ENCODE measurements at places on chromosomes 1 and 21.

GRCh38 chr21:35280231-35280630 lies 231.1 kb upstream of the RUNX1 start:
- no peak for DNase-seq

DNA sequence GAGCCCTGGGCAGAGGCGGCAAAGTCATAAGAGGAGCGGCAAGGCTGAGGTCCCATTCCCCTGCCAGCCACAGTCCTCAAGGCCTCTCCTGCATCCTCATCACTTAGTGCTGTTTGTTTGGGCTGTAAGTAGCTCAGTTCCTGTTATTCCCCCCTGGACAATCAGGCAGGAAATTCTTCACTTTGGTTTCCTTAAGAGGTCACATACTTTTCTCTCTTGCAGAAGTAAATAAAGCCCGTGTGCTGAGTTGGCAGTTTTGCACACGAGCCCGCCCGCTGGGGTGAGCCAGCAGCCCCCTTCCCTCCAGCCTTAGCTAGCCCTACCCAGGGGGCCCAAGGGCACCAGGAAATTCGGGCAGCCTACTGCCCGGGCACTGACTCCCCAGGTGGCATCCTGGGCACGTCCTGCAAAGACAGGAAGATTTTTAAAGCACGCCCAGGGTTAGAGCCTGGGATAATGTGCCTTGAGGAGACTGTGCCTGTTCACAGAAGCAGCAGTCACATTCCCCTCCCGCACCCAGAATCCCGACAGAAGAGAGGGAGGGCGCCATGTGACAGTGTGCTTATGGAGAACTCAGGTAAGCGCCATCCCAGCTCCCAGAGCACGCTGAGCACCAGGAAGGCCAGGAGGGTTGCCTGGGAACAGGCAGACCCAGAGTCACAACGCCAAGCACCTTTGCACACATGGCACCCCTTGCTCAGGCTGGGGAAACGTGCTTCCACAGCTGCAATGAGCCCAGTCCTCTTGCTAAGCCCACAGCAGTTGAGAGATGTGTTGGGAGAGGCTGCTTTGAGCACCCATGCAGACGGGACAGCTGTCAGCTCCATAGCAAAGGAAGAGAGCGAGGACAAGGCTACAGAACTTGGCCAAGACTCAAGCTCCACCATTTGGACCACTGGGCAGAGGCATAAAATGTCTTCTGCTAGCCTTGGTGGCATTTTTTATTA lies 144.5 kb upstream of the TMEM51 start:
- DNase-seq: no peak

DNA sequence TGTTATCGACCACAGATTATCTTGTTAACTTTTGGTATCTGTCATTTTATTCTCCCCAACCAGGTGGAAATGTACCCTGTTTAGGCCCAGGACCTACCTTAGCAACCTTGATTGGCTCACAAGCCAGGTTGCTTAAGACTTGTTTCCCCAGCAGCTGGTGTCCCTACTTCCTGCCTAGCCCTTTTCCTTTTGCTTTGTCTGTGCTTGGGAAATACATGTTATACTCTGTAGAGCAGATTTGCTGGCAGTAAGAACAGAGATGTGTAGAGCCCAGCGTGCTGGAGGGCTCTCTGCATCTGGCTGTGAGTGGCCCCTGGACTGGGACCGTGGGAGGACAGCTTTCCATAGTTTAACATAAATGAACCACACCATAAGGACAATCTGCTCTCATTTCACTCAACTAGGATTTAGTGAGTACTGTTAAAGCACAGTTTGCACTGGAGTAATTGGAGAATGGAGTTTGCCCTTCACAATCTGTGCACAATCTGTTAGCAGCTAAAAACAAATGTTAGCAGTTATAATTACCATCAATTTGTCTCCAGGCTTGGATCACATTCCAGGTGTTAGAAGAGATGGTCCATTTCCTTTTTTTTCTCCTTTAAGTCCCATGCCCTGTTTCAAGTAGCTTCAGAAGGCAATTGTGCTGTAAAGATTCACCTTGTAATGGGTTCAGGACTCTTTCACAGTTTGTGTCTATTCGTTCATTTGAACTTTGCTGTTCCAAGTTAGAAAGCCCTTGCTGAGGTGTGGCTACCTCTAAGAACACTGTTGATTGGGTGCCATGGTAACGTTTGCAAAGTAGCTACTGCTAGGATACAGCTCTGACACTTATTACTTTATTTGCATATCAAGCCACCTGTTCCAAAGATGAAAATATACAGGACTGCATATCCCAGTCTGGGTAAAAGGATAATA lies at the start of gene APOBEC4:
Gene APOBEC4, minus strand, starts transcription at position 770 of the 915 bp plus-strand sequence. CDS start 4,535 bp downstream, outside the sequence.
- no peak for DNase-seq

- DNase-seq: peak; percentile 49
These were observed 21.3 kb downstream of the LSS start for GRCh38 chr21:46207006-46207919.

- DNase-seq: no peak
These were observed 6.0 kb upstream of the SCYL3 start for GRCh38 chr1:169899519-169900217.

DNA sequence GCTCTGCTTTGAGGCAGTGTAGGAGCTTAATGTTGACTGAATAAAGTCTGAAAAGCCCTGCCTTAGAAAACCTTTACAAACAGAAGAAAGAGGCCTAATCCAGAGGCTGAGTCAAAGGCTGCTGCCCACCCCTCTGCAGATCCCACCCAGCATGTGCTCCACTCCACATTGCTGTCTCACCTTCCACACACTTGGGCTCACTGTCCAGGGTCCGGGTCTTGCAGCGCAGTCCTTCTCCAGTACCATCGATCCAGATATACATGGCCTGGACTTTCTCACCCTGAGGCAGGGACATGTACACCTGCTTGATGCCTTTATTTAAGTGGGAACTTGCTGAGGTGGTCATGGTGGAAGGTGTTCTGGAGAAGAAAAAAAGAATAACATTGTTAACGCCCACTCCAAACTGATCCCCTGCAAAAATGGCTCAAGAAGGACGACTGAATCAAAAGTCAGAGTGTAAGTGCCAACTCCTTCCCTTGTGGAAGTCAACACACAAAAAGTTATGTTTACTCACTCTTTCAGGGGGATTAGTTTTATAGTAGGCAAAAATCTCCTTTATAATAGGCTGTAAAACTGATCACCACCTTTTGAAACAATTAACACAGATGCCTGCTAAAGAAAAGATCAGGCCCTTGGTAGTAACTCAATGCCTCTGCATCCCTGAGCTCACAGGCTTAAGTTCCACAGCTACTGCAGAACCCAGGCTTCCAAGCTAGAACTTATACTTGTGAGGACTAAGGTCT lies 3.0 kb downstream of the GLUL start:
- no peak for DNase-seq

GRCh38 chr1:37051346-37051745 lies 17.0 kb upstream of the GRIK3 start:
- no peak for DNase-seq

GRCh38 chr21:45252448-45252925 lies 35.2 kb downstream of the POFUT2 start:
- DNase-seq: no peak

DNA sequence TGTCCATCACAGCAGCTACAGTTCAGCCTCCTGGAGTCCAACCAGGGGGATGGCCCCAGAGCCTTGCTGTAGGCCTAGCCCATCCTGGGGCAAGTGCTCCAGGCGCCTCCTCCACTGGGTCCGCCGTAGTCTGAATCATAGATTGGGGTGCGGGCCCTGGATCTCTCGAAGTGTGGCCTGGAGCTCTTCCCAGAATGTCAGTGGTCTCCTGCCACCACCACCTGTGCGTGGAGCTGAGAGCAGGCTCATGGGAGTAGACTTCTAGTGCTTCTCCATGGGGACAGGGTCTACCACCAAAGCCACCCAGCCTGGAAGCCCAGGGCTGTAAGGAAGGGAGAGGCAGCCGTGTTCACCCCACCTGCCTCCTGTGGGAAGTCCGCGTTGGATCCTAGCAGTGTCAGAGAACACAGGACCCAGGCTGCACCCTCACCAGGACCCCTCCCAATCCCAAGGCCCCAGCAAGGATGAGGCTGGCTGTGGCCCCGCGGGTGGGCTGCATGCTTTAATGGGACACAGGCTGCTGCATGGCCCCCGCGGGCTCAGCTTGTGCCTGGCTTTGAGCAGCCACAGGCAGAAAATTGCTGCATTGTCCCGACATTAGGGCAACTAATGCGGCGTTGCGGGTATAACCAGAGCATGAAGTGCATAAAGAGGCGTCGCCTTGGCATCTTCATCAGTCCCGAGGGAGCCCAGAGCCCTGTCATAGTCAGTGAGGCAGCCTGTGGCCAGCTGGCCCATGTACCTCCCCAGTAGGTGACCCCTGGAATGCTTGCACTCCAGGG lies 735 bp upstream of the HES3 start:
- DNase-seq: no peak

- no peak for DNase-seq
These were observed 12.5 kb upstream of the AGO4 start for GRCh38 chr1:35795295-35795694.

- DNase-seq: no peak
These were observed 92.3 kb downstream of the TRIM11 start for GRCh38 chr1:228314315-228314657.

DNA sequence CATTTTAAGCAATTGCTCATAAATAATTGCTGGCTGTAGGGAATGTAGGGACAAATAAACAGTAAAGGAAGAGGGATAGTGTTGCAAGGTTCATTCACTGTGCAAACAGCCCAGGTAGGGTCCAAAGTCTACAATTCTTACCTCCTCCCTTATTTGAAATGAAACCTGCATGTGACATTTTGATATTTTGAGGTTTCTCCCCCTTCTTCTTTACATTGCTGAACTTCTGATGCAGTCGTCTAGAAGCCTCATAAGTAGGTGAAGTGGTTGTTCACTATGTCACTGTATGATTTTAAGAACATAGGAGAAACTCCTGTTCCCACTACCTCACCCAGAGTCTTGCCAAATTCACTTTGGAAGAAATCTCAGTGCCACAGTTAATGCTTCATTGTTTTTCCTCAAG lies 16.1 kb downstream of the F5 start:
- no peak for DNase-seq

DNA sequence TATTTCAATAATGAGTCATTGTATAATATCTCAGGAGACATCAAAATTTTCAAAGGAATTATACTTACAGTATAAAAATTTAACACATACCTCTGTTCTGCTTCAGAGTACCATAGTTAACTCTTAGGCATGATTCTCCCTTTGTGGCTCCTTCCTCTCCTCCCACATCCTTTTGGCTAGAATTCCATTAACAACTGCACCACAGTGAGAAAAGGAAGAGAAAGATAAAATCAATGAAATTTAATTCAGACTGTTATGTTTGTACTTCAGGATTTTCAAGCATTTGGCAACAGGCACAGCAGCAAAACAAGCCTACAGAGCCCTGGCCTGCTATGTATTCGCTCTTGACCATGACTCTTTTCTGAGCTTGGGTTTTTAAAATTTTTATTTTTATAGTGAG lies 57.2 kb upstream of the SGIP1 start:
- DNase-seq: no peak

GRCh38 chr1:8794605-8795004 lies 22.8 kb downstream of the RERE start:
- no peak for DNase-seq

DNA sequence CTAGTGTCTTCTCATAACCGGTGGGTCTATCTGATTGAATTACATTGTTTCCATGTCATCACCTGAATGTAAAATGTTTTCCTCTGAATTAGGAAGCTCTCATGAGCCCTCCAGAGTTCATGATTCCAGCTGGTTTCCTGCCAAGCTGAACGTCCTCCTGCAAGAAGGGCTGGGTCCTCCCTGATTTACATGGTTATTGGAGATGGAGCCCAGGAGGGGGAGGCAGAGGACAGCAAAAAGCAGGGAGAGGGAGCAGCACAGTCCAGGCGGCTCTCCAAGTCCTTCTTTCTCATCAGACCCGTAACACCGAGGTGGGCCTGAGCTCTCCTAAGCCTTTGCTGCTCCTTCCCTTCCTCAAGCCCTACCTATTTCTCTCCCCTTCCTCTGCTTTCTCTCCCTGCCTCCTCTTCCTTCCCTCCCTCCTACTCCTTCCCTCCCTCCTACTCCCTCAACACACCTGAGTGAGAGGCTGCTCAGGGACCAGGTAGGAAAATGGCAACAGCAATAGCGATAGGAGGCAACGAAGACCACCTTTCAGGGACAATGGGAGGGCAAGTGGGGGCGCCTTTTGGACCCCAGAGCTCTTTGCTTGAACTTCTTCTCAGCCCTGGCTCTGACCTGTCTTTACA lies 265.9 kb downstream of the PRDM2 start:
- no peak for DNase-seq

DNA sequence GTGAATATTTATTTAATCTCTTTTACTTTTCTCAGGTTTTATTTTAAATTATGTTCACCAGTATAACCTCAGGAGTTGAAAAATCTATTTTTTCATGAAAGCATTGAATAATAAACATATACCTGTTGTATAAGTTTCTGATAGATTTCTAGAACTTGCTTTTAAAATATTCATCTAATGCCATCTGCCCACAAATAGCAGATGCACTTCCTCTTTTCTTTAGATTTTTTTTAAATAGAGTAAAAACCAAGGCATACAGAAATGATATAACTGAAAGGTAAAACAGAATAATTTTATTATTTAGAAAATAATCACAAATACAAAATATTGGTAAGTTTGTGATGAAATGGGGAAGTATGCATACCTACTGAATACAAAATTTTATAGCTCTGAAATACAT lies 130.7 kb upstream of the PRMT6 start:
- no peak for DNase-seq

GRCh38 chr1:207020065-207020708 lies 12.4 kb downstream of the C1orf116 start:
- no peak for DNase-seq

- no peak for DNase-seq
These were observed 71.2 kb downstream of the PSMG1 start for GRCh38 chr21:39111931-39112550.

DNA sequence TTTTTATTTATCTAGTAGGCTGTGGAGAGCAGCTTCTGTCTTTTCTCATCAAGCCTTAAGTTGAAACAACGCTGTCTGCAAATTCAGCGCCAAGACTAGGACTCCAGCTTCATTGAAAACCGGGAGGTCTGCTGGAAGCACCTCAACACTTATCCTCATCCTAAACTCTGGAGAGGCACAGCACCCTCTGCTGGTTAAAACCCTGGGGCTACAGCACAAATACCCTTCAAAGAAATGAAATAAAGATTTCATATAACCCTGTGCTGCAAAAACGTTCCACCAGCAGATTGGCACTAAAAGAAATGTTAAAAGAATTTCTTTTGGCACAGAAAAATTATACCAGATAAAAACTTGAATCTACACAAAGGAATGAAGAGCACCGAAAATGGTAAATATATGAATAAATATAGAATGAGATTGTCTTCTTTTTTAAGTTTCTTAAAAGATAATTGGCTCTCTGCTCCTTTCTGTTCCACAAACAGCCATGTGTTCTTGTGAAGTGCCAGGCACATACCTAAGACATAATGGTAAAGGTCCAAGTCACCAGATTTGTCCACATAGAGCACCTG lies 227.7 kb upstream of the SAMSN1 start:
- DNase-seq: peak; percentile 85

- DNase-seq: peak; percentile 71
These were observed 16.3 kb upstream of the CDK18 start for GRCh38 chr1:205488074-205488723.

GRCh38 chr1:205049479-205049878 lies 6.5 kb downstream of the CNTN2 start:
- DNase-seq: no peak

GRCh38 chr1:93729502-93729901 lies 47.9 kb upstream of the BCAR3 start:
- no peak for DNase-seq
